ENCODE measurements at places on chromosomes 7 and 10.
A peak's percentile ranks its signal among the peaks of the same experiment; 100 is the strongest.

GRCh38 chr10:129532838-129533237, 65.8 kb downstream of the MGMT start:
- DNase-seq = no peak

- DNase-seq = no peak
Measured at GRCh38 chr10:49284356-49284755, 14.6 kb upstream of the C10orf71 start.

- no peak for DNase-seq
Measured at GRCh38 chr7:50363327-50364060, 59.0 kb downstream of the IKZF1 start.

GRCh38 chr10:73647211-73647874, 6.1 kb upstream of the MYOZ1 start:
- DNase-seq = no peak

DNA sequence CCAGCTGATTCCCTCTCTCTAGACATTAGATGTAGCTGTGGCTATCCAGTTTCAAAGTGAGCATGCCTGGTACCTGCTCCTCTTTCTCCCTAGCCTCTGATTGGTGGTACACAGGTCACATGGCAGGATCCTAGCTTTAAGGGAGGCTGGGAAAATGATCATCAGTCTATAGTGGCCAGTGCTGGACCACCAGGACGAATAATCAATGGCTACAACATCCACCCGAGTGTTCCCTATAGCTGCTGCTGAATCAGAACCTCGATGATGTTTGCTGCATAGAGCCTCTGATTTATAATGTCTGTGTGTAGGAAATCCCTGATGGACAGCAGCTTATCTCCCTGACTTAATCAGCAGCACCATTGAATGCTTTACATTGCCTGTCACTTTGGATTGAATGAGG, 28.9 kb upstream of the LMTK2 start:
- DNase-seq = no peak

- no peak for DNase-seq
Measured at GRCh38 chr10:66292922-66293321, 632.9 kb upstream of the LRRTM3 start.

DNA sequence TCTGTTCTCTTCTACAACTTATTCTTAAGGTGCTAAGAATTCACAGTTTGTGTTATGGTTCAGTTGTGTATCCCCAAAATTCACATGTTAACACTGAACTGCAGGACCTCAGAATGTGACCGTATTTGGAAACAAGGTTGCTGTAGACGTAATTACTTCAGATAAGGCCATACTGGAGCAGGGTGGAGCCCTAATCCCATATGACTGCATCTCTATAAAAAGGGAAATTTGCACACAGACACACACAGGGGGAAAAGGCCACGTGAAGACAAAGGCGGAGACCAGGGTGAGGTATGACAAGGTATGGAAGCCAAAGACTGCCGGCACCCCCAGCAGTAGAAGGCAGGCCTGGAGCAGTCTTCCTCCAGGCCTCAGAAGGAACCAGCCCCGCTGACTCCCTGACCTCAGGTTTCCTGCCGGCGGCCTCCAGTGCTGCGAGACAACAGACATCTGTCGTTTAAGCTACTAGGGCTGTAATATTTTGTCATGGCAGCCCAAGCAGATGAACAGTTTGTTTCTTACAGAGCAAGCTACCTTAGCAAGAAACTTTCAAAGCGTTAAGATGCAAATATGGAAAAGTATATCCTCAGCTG, 98.7 kb downstream of the PROSER2 start:
- no peak for DNase-seq

DNA sequence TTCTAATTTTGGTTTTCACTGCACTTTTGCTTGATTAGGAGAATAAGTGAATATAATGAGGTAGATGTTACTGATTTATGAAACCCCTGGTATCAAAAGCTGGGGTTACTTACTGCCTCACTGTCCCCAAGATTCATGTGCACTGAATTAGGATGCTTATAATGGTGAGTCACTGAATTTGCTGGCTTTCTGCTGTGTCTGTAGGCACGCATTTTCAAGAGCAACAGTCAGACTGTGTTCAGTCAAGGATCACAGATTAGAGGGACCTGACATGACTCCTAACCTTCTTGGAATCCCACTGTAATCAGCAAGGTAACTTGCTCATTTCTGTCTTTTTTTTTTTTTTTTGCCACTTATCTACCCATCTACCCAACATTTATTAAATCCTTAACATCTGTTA, 59.7 kb downstream of the GPR85 start:
- DNase-seq = no peak

GRCh38 chr7:158414486-158414961, 173.1 kb downstream of the PTPRN2 start:
- DNase-seq = no peak

- no peak for DNase-seq
Measured at GRCh38 chr7:103574576-103574975, 128.6 kb upstream of the SLC26A5 start.

DNA sequence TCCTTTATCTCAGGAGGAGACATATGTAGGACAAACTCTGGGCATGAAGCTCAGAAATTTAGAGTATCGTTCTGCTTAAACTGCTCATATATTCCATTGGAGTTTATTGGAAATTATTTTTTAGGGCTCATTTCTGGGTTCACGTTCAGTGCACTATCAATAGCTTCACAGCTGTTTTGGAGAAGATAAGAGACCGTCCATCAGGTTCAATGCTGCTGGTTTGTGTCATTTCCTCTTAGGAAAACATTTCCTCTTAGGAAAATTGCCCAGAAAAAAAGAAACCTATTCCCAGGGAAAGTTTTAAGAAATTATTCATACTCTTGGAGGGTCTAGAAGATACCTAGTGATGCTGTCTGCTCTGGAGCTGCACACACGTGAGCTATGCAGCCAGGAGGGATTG, 691.7 kb downstream of the GRID1 start:
- DNase-seq = no peak

GRCh38 chr7:67463316-67463715, 466.7 kb downstream of the TYW1 start:
- no peak for DNase-seq

DNA sequence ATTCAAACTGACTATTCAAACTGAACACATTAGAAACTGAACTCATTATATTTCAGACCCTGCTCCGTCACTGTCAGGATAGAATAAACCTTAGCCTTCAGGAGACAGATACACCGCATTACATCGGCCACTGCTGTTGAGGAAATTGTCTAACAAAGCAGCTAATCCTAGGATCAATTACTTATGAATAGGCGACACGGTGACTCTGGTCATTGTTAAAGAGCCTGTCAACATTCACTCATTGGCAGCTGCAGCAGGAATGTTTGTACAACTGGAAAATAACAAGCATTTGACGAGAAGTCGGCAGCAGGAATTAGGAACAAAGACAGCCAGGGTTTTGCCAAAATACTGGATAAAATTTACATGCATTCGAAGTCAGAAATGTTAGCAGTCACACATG, 112.0 kb upstream of the MKX start:
- no peak for DNase-seq

DNA sequence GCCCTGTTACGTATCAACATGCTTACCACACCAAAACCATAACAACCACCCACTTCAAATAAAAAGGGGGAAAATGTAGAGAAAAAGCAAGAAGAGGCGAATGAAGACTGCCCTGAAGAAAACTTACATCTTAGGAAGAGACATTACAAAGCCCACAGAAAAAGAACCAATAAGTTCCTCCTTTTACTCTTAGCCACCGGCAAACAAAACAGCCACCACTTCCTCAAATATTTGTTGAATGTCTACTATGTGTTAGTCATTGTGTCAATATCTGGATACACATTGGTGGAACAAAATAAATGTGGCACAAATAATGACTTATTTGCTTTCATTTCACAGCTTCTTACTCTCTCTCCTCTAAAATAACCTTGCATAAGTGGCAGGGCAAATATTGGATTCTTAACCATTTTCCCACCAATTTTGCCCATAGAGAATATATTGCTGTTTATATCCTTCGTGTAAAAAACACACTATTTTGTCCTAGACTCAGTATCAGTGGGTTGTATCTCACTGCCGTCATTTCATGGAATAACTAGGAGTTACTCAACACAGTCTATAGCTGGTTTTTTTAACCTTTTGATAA, 106.8 kb downstream of the ANK3 start:
- DNase-seq = no peak

- no peak for DNase-seq
Measured at GRCh38 chr10:101282947-101283346, 53.7 kb upstream of the LBX1 start.

DNA sequence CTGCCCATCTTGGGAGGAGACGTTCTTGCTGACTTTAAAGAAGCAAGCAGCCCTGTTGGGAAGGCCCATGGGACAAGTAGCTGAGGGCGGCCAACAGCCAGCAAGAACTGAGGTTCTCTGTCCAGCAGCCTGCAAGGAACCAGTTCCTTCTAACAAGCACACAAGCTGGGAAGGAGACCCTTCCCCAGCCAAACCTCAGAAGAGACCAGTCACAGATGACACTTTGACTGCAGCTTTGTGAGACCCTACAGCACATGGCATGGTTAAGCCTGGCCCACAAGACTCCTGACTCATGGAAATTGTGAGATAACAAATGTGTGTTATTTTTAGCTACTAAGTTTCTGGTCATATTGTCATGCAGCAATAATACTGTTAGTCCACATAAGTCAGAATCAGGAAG, 99.9 kb downstream of the PRLHR start:
- DNase-seq = no peak

DNA sequence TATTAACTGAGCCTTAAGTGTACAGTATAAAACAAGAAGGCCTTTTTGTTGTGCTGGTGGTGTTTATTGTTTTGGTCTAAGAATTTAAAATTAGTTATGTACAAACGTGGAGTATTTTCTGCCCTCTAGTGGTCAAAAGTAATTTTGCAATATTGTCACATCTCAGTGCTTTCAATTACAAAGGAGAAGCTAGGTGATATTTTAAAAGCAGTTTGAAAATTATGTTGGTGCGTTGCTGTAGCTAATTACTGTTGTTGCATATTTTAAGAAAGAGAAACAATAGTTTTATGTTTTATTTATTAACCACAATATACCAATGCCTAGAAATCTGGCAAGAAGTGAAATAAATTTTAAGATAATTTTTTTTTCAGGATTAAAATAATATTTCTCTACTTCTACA, 11.4 kb downstream of the NPVF start:
- DNase-seq = peak; percentile 28

DNA sequence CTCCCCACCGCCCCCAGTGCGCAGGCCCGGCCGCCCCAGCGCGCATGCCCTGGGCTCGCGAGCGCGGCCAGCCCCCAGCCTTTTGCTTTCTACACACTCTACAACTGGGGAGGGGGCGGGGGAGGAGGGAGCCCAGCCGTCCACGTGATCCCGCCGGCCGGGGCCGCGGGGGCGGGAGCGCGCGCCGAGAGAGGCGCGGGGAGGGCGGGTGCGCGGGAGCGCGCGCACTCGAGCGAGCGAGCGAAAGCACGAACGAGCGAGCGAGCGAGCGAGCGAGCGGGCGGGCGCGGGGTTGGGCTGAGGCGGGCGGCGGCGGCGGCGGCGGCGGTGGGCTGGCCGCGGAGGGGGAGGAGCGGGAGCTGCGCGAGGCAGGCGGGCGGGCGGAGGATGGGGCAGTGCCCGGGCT, at the start of gene AUTS2:
TSS of gene AUTS2 (plus strand) at position 395 of the 406 bp plus-strand sequence. CDS start 1,179 bp downstream, outside the sequence.
- DNase-seq = peak; percentile 63

- DNase-seq = no peak
Measured at GRCh38 chr10:44963772-44964633, 4.4 kb downstream of the RASSF4 start.

- DNase-seq = peak; percentile 79
Measured at GRCh38 chr7:100430493-100431285, 1.1 kb downstream of the MEPCE start.

DNA sequence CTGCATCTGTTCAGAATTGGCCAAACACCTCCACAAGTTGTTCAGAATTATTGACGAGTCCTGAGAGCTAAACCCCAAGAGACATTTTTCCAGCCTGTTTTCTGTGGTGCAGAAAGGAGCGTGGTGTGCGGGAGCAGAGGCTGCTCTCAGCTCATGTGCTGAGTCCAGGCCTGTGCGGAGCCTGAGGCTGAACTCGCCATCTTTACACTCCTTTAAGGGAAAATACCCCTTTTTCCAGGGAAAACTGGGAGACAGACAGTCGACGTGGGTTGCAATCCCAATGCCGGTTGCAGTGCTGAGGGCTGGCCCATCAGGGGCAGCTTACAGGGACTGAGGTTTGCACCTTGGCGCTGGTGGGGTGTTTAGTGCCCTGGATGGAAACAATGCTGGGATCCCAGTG, 112.2 kb downstream of the ADARB2 start:
- DNase-seq = no peak

DNA sequence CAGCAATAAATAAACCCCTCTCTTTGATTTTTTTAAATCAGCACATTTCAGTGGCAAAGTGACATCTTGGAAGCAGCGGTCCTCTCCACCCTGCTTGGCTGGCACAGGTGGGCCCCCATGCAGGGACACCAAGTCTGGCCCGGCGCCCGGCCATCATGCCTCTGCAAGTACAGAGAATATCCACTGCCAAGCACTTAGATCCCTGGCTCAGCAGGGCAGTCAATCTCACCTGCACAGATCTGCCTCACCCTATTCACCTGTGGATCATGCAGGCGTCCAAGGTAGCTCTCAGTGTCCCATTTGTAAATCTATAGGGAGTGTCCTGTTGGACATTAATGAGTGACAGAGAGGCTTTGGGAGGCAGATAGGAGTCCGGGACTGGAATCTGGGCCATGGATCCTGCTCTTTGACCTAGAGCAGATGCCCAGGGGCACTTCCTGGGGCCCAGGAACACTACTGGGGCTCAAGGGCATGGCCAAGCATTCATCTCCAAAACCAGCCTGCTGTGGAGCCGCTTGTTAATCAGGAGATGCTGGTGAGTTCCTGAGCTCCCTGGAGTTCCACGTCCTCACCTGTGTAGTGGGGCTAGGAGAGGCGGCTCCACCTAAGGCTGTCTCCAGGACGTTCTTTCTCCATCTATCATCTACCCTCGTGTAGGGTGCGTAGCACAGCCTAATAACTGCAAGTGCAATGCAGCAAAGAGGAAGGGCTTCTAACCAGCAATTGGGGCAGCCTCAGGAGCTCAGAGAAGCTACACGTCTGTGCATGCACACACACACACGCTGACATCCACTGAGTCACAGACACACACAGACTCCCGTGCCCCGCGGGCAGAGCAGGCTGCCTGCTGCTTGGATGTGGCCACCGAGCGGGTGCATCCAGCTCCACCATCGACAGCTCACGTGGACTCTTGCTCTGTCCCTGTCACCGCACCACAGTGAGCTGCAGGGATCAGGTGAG, 123.6 kb downstream of the OAT start:
- no peak for DNase-seq

- no peak for DNase-seq
Measured at GRCh38 chr7:37545619-37546534, 97.2 kb upstream of the ELMO1 start.

GRCh38 chr10:79490400-79491142, 21.8 kb upstream of the EIF5AL1 start:
- DNase-seq = no peak

GRCh38 chr7:33646891-33647391, 258.4 kb upstream of the BMPER start:
- no peak for DNase-seq

DNA sequence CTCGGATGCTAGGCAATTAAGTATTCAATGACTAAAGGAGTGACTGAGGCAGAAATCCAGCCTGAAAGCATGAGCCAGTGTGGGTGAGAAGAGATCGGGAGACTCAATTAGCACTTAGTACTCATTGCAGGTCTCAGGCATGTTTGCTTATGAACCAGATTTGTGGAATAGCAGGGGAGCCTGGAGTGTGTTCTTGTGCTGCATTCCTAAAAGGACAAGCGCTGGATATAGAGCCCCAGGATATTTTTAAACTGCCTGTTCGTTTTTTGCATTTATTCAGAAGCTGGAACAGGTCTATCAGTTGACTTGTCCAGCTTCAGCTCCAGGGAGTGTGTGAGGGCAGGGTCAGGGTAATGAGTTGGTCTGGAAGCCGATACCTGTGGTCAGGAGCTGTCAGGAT, 120.3 kb downstream of the BMPER start:
- no peak for DNase-seq

GRCh38 chr7:51019891-51020870, 237.5 kb upstream of the GRB10 start:
- DNase-seq = no peak
